Stimulated activated CD4-positive, alpha-beta T cell treated with anti-CD3 and anti-CD28 coated beads, Interleukin-4, amount 100 ng/mL, for 4 hours (primary cell): ENCODE measurements at places on chromosomes 11 and 22.

- DNase-seq = no peak
Observed at GRCh38 chr22:40982482-40983385, 31.6 kb downstream of the RBX1 start.

- no peak for DNase-seq
Observed at GRCh38 chr11:69018924-69019323, 5.9 kb upstream of the MRGPRF start.

DNA sequence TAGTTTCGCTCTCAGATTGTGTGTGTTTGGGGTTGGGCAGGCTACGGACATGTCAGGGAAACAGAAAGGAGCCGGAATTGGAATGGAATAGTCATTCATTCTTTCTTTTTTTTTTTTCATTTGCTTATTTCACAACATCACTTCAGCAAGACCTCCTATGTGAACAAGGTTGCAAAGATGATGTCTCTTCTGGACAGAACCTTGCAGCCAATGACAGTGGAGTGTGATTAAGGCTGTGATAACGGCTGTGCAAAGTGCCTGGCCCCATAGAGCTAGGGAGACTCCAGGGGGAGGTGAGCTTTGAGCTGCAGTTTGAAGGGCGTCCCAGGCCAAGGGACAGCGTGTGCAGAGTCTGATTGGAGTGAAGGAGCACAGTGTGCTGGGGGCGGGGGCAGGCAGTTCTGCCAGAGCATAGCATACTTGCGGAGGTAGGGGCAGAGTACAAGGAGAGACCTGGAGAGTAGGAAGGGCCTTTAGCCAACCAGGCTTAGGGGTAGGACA is 3.4 kb downstream of the TIGD3 start:
- no peak for DNase-seq

DNA sequence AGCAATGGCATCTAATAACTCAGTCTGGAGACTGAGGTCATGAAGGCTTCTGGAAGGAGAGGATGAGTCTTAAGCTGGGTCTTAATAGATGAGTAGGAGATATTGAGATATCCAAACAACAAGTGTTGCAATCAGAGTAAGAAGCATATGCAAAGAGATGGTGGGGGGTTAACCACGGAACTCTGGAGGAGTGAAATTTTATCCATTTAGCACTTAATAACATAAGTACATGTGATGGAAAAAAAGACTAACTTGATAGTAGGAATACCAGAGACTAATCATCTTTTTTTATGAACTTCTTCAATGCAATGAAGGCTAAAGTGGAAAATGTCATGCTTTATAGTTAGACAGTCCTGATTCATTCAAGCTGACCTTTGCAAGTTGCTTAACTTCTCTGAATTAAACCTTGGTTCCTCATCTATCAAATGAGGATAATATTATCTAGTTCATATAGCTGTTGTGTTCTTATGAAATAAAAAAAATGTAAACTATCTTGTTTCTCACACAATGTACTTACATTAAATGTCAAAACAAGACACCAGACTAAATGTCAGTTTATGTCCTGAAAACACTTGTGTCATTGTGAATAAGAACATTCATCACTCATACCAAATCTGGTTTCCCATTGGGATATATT is 403.1 kb upstream of the CCDC90B start:
- no peak for DNase-seq

GRCh38 chr22:36411589-36412258 is 24.0 kb upstream of the MYH9 start:
- no peak for DNase-seq
